ENCODE measurements at places on chromosomes 7 and 10. TPM values are rescaled to one million over a fixed set of nuclear protein-coding genes. Genes with fewer than 3 reads are reported as not detected.

RBP3 gene
- not detected for total RNA-seq

GTF2IRD1 gene
- total RNA-seq = 28.7 TPM

- no peak for DNase-seq
These were observed 93.8 kb downstream of the PARP12 start for GRCh38 chr7:139968931-139969330.

DNA sequence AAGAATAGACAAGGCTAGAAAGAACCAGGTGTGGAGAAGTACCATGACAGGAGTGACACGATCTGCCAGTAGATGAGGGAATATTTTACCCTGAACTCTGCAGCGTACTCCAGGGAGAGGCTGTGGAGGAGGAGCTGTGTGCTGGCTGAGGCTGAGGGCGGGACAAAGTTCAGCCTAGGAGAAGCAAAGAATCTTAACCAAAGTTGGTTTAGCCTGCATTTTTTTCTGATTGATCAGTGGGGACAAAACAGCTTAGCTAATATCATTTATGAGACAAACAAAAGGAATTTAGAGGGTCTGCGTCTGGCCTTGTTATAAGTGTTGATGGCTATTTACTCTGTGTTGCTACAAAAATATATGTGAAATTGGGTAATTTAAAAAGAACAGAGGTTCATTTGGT, 5.2 kb upstream of the NPSR1 start:
- no peak for DNase-seq

Data from GM23338 (cell line).